Retinal pigment epithelial cell (primary cell): ENCODE measurements at places on chromosomes 1 and 21.
A peak's percentile ranks its signal among the peaks of the same experiment; 100 is the strongest.

DNA sequence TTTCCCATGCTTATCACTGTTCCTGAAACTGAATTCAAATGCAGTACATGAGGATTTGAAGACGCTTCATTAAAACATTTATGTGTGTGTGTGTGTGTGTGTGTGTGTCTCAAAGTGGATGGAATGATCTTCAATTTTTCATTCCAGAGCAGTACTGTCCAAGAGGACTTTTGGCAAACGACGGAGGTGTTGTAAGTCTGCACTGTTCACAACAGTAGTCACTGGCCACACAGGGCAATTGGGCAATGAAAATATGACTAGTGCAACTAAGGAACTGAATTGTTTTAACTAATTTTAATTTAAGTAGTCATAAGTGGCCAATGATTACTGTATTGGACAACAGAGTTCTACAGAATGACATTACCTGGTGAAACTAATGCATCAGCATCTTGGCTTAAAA, 5.0 kb downstream of the TAF5L start:
- no peak for DNase-seq

- peak; percentile 86 for DNase-seq
These were observed 87.4 kb downstream of the FASLG start for GRCh38 chr1:172746091-172746949.

GRCh38 chr1:192862271-192862670, 53.4 kb downstream of the RGS2 start:
- DNase-seq, result no peak

DNA sequence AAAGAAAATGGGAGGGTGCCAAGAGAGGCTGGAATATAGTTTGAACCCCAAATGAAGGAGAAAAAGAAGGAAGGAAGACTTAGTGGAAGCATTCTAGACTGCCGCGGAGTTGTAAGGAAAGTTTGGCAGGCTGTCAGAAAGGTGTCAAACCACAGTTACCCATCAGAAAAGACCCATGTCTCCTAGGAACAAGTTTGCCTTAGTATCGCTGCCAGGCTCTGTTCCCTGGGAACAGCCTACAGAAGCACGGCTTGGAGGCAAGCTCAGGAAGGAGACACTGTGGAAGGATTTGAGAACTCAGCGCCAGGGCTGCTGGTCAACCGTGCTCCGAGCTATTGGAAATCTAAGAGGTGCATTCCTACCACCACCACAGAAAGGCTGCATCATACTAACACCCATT, 197.4 kb downstream of the RRAGC start:
- no peak for DNase-seq

DNA sequence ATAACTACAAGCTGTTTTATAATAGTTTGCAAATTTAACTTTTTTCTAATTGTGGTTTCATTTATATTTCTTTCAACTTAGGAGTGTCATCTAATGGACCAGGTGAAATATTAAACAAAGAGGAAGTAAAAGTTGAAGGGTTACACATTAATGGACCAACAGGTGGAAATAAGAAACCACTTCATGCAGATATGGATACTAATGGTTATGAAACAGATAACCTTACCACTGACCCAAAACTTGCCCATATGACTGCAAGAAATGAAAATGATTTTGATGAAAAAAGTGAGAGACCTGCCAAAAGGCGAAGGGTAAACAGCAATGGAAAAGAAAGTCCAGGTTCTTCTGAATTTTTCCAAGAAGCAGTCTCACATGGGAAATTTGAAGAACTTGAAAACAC, 59.7 kb downstream of the MIER1 start:
- no peak for DNase-seq

GRCh38 chr1:210372491-210372890, 43.8 kb downstream of the HHAT start:
- DNase-seq, result no peak

- no peak for DNase-seq
These were observed 134.6 kb upstream of the ADAMTS5 start for GRCh38 chr21:27101523-27101922.

- DNase-seq, result no peak
These were observed 177.2 kb upstream of the C8B start for GRCh38 chr1:57142999-57143398.

DNA sequence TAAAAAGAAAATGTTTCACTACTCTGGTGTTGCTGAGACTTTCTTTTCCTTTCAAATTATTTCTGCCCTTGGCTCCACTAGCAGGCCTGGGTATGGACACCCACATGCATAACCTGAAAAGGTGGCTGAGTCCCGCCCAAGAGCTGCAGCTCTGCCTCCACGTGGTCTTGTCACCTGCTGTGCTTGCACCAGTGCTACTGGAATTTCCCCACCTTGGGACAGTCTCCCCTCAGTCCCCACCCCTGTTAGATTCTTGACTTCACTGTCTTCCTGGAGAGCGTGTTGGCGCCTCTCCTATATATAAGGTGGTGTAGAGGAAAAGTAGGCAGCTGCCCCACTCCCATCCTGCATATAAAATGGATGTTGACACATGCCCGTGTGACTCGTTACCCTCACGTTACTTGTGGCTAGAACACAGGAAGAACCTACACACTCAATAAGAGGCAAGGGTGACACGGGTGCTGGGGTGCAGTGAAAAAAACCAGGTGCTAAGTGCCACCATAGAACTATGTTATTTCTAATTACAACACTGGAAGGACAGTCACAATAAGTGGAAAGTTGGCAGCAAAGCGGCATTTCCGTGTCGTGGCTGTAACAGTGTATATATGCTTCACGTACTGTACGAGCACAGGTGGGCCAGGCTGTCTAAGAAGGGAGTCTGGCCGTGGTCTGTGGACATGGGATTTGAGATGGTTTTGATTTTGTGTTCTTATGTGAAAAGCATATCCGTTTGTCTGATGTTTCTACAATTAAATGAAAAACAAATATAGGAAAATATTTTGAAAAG, 61.0 kb downstream of the POFUT2 start:
- no peak for DNase-seq

- peak; percentile 86 for DNase-seq
These were observed 86.2 kb downstream of the NGF start for GRCh38 chr1:115251856-115252255.

DNA sequence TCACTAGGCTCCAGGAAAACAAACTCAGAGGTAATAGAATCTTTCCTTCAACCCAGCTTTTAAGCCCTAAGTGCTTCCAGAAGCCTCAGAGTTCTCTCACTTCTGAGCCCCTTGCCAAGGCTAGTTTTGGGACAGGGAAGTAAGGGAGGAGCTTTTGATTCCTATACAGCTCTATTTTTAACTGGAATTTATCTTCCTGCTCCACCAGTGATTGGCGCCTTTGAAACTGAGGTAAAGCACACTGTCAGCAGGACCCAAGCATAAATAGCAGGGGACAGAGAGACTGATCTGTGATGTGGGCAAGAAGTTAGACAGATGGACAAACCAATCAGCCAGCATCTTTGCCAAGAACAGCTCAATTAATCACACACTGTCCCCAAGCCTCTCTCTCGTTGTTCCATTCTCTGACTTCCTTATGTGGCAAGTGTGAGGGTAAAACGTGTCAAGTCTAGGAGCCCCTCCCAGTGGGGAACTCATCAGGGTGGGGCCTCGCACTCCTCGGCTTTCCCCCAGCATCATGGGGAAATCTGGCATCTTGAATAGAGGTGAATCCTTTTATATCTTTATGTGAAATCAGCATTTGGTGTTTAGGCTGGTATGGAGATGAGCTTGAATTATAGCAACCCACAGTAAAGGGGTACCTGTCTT, 40.2 kb upstream of the MPZL1 start:
- no peak for DNase-seq

DNA sequence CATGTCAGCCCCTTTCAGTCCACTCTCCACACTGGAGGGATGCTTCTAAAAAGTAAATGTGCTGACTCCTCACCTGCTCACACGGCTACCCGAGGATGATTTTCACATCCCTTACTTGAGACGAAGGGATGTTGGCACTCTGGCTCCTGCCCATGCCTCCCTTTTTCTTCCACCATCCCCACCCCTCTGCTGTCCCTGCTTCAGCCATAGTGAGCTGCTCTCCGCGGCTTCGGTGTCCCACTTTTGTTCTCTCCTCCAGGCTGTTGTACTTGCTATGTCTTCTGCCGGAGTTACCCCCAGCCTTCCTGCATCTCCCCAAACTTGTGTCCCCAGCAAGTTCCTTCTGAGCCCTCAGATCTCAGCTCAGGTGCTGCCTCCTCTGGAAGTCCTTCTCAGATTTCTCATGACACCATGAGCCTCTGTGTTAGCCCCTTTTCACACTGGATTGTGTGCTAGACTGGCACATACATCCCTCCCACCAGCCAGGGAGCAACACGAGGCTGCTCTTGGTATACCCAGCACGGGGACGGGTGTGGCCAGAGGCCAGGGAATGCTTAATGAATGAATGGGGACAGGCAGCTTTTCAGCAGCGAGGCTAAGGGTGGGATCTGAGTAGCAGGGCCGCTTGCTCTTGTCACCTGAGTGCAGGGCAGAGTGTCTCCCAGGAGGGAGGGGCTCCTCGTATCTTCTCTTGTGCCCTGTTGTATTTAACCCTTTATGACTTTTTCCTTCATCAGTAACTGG, 1.3 kb downstream of the ACOT11 start:
- DNase-seq, result no peak

DNA sequence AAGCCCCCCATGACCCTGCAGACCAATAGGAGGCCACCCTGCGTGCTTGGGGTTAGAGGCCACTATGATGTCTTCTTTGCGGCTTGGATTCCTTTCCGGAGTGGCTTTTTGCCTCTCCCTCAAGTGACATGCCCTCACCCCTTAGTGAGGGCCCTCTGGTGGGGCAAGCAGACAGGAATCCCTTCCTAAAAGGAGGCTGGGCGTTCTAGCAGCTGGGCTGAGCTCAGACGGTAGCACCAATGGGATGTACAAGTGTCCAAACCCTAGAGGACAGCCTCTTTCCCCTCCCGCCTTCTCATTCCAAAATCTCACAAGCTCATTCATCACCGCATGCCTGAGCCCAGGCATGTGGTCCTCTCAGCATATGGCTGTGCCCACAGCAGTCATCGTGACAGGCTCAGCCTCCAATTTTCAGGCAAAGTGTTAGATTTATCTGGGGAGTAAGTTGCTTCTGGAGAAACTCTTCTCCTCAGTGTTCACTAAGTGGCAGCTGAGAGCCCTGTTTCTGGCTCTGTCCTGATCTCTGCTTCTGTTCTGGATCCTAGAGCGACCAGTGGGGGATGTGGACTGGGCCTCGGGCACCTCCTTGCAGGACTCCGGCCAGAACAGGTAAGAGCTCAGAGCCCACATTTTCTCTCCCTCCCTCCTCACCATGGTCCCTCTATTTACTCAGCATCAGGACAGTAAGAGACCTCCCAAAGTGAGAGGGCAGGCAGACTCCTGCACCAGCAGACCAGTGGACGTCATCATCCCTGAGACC, 4.8 kb downstream of the KIAA1614 start:
- DNase-seq, result no peak

DNA sequence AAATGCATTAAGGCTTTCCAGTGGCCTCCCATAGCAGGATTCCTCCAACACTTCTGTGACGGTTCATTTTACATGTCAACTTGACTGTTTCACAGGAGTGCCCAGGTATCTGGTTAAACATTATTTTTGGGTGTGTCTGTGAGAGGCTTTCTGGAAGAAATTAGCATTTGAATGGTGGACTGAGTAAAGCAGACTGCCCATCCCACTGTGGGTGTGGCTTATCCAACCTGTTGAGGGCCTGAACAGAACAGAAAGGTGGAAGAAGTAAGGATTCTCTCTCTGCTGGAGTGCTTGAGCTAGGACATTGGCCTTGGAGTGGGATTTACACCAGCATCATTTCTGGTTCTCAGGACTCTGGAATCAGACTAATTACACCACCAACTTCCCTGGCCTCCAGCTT, 85.6 kb downstream of the RGS7 start:
- DNase-seq, result no peak

DNA sequence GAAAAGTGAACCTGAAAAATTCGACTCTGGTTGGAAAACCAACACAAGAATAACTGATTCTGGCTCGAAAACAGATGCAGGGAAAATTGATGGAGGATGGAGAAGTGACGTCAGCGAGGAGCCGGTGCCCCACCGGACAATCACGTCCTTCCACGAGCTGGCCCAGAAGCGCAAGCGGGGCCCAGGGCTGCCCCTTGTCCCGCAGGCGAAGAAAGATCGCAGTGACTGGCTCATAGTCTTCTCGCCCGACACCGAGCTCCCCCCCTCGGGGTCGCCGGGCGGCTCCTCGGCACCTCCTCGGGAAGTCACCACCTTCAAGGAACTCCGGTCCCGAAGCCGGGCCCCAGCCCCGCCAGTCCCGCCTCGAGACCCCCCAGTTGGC, 1.9 kb downstream of the RUSC1 start:
- no peak for DNase-seq
